SW480 (cell line): ENCODE measurements at places on chromosomes 4 and X.

GRCh38 chrX:12460929-12461328 lies 322.7 kb downstream of the FRMPD4 start:
- no peak for DNase-seq

- DNase-seq, result no peak
Measured at GRCh38 chrX:113202601-113203000, 362.0 kb upstream of the AMOT start.

DNA sequence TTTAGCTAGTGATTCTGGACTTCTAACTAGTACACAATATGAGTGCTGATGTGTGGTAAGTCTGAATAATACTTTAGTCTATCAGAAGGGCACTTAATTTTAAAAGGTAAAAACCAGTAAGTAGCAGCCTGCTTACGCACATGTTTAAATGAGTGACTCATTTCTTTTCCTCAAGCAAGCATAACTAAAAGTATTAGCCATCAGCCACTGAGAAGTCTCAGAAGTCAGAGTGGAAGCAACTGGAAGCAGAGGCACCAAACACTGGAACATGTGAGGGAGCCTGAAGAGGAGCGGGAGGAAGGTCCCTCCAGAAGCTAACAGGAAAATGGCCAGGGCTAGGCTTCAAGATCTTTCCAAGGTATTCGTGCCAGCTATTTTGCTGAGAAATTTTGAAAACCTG lies 257.7 kb downstream of the RAPGEF2 start:
- DNase-seq, result no peak

GRCh38 chrX:66030505-66031317 lies 9.2 kb downstream of the VSIG4 start:
- DNase-seq, result peak; percentile 4

GRCh38 chr4:150859453-150859852 lies 155.6 kb downstream of the LRBA start:
- DNase-seq, result no peak

- DNase-seq, result peak; percentile 67
Measured at GRCh38 chr4:183335369-183335940, 13.2 kb upstream of the CLDN24 start.

DNA sequence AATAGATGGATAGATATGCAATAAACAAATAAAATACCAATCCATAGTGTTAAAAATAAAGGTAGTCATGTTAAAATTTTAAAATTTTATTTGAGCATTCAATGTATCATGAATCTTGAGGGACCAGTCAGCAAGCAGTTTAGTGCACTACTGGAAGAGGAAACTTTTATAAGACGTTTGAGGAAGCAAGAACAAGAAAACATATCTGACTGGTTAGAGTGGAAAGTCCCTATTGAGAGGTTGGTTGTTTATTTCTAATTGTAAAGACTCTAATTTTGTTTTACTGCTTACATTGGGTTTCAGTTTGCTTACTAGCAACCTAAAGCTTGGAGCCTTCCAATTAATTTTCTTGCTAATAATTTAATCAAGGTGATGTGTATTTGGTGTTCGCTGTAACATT lies 786.2 kb downstream of the RAB28 start:
- DNase-seq, result no peak

- no peak for DNase-seq
Measured at GRCh38 chrX:77342004-77342403, 105.2 kb upstream of the FGF16 start.

- DNase-seq, result no peak
Measured at GRCh38 chrX:141760761-141761160, 62.2 kb upstream of the SPANXD start.

DNA sequence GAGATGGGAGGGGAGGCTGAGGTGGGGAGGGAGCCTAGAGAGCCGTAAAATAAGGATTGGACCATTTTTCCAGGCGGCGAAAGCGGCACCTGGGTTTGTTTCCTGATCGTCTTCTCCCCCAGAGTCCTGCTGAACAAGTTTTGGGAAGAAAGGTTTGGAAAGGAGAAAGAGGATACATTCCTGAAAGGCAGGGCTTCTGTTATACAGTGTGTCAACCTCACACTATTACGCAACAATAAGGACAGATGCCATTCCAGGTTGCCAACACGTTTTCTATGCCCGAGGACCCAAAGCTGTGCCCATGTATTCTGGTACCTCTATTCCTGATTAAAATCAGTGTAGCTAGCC lies 658 bp downstream of the SCOC start:
- peak; percentile 44 for DNase-seq

DNA sequence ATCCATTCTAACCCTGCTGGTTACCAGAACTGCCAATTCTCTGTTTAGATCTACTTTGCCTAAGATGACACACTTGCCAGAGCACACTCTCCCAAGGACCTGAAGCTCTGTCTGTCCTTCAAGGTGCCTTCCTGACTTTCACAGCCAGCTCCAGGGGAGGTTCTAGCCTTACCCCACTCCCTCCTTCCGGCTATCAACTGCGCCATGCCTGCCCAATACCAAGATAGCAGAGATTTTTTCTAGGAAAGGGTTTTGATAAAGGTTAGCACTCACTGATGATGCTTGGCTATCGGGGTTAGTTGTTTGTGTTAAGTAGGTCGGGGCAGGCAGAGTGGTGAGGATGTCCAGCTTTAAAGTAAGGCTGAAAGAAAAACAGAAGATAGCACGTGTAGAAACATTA lies 14.3 kb downstream of the ALPK1 start:
- DNase-seq, result no peak

DNA sequence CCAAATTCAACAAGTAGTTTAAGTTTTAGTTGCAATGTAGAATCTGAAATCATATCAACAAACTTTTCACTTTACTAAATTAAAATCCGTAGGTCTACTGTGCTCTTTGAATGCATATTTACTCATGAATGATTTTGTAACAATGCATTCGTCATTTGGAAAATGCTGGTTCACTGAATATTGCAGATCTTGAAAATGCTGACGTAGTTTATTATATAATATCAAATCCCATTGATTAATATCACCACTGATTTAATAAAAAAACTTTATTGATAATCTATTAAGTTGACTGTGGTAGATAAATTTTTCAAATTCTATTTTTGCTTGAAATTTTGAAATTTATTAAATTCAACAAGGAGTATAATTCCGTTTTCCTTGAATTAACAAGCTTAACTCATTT lies 540.0 kb downstream of the GRID2 start:
- DNase-seq, result no peak

GRCh38 chrX:150348365-150348764 lies 14.8 kb upstream of the MAMLD1 start:
- peak; percentile 67 for DNase-seq

DNA sequence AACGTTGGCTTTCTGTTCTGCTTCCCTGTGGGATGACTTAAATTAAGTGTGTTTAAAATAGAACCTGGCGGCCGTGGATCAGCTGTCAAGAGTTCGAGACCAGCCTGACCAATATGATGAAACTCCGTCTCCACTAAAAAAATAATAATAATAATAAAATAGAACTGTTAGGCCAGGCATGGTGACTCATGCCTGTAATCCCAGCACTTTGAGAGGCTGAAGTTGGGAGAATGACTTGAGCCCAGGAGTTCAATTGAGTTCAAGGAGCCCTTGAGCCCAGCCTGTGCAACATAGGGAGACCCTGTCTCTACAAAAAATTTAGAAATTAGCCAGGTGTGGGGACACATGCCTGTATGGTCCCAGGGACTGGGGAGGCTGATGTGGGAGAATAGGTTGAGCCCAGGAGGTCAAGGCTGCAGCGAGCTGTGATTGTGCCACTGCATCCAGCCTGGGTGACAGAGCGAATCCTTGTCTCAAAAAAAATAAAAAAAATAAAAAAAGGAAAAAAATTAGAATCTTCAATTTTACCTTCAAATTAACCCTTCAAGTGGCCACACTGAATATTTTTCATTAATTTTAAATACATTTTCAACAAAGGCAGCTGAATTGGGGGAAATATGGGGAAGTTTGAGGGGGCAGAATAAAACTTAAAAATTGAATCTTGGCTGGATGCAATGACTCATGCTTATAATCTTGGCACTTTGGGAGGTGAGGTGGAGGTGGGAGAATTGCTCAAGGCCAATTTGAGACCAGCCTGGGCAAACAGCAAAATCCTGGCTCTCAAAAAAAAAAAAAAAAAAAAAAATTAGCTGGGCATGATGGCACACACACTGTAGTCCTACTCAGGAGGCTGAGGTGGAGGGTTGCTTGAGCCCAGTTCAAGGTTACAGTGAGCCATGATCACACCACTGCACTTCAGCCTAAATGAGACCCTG lies 31.8 kb upstream of the HSD17B13 start:
- no peak for DNase-seq

- no peak for DNase-seq
Measured at GRCh38 chr4:70667740-70668535, 1.6 kb upstream of the JCHAIN start.

- no peak for DNase-seq
Measured at GRCh38 chr4:144463236-144463635, 182.7 kb upstream of the HHIP start.

GRCh38 chr4:168832763-168833575 lies 177.1 kb downstream of the CBR4 start:
- DNase-seq, result no peak

- DNase-seq, result no peak
Measured at GRCh38 chrX:103877571-103877970, 45.5 kb upstream of the RAB9B start.

DNA sequence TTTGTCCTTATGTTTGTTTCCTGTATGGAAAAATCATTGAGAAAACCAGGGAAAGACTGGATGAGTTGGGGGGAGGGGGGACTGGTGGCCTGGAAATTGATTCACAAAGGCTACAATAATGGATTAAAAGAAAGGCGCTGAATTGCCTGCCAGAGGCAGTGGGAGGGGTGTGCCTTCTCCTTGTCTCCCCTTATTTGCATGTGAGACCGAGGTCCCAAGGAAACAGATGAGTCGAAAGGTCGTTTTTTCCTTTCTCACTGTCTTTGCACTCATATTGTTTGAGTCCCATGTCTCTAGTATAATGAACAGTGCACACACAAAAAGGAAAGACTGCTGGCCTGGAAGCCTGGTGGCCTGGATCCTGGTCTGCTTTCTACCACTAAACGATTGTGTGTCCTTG lies 86.6 kb upstream of the ZDHHC15 start:
- no peak for DNase-seq

GRCh38 chr4:180350901-180351300 lies 1892.3 kb upstream of the TENM3 start:
- no peak for DNase-seq

- DNase-seq, result no peak
Measured at GRCh38 chr4:143355540-143356217, 19.0 kb downstream of the GAB1 start.

DNA sequence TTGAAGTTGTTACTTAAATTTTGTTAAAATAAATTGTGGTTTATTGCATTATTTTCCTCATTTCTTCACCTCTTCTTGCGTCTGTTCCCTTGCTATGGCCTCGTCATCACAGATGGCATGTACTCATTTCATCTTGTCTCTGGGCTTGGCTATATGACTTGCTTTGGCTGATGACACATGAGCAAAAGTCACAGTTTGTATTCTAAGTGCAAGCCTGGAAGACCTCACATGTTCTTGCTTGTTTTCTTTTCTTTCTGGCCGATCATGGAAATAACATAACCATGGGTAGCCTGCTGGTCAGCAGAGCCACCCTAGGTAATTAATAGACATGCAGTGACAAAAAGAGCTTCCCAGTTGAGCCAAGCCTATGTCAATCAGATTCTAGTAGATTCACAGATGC lies 527.9 kb downstream of the SPRY1 start:
- DNase-seq, result no peak
